ENCODE measurements at places on chromosomes 1 and 21.

GRCh38 chr1:162823771-162824525, 33.4 kb downstream of the HSD17B7 start:
- DNase-seq, result no peak

GRCh38 chr21:15390049-15390448, 325.2 kb upstream of the NRIP1 start:
- no peak for DNase-seq

GRCh38 chr1:38990386-38990737, 714 bp upstream of the AKIRIN1 start:
- DNase-seq, result no peak

GRCh38 chr1:200233393-200233792, 176.4 kb downstream of the ZNF281 start:
- no peak for DNase-seq

GRCh38 chr1:29117381-29117780, 6.3 kb downstream of the TMEM200B start:
- no peak for DNase-seq

DNA sequence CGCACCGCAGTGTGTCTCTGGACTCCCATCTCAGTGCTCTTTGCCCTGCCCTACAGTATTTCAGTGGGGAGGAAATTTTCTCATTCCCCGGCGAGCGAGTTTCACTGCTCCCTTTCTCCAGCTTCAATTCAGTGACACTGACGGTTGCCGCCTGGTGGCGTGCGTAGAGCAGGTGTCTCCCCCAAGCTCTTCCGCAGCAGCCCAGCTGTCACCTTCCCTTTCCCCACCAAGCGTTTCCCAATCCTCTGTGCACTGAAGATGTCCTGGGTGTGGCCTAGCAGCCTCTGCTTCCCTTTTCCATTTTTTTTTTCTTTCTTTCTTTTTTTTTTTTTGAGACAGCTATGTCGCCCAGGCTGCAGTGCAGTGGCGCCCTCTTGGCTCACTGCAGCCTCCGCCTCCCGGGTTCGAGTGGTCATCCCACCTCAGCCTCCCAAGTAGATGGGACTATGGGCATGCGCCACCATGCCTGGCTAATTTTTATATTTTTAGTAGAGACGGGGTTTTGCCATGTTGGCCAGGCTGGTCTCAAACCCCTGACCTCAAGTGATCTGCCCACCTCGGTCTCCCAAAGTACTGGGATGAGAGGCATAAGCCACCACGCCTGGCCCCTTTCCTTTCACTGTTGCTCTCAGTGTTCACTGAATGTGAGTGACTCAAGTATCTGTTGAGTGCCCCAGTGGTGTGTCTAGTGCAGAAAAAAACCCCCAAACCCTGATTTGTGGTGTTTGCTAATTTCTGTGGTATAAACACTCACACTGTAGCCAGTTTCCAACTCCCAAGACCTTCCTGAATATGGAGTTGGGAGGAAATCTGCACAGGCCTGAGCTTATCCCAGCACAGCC, 30.1 kb downstream of the TNFRSF1B start:
- DNase-seq, result no peak

GRCh38 chr1:198497326-198498102, 43.0 kb downstream of the ATP6V1G3 start:
- no peak for DNase-seq

GRCh38 chr1:197130677-197131304, 15.7 kb downstream of the ASPM start:
- no peak for DNase-seq

- peak; percentile 9 for DNase-seq
Observed at GRCh38 chr21:15552914-15553494, 176.8 kb upstream of the USP25 start.

DNA sequence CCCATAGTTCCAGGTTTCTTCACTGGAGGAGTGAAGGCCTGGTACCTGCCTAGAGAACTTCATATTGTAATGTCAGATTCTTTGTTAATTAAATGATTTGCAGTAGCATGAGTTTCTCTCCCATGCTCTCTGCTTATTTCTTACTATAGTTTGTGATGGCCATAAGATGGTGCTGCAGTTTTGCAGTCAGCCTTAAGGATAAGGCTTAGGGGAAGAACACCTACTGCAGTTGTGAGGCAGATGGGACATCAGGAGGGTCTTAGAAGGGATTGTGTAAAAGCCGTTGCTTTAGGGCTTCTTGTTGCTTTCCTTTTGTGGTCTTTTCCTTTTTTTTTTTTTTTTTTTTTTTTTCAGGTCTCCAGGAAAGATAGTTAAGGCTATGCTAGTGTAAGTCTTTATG, 61.8 kb downstream of the MACF1 start:
- no peak for DNase-seq

DNA sequence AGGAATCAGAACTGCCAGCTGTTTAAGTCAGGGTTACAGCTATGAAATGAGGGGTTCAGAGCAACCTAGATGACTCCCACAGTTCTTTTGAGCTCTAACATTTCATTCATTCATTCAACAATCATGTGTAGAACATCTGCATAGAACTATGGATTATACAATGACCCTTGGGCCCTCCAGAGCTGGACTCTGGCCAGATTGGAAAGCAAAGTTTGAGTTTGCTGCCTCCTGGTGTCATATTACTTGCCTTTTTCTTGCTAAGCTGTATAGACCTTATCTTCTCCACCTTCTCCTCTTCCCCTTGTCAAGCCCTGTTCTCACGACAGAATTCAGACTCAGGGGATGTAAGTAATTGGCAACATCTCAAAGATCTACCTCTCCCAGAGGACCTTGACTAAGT, 4.0 kb downstream of the CASQ2 start:
- peak; percentile 20 for DNase-seq

DNA sequence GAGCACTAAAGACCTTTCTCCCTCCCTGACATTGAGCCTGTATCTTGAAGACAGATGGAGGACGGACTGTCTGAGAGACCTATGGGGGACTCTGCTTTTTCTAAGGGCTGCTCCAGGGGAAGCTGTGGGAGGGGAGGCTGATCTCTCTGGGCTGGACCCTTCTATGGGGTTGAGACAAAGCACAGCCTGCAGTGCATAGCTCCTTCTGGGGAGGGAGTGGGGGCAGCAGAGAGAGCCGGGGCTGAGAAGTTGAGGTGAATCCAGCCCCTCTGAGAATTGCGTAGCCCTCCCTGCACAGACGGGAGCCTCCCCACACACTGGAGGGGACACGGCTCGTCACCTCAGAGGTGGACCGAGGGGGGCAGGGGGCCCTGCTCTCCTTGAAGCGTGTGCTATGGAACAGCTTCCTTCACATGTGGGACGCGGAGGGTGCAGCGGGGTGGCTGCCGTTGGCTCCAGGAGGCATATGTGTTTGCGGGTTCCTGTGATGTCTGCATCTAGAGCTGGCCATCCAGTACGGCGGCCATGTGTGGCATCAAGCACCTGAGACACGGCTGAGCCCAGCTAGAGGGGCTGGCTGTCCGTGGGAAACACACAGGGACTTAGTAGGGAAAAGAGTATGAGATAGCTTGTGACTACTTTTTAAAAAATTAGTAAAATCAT, 299.1 kb downstream of the CAMTA1 start:
- no peak for DNase-seq

- no peak for DNase-seq
Observed at GRCh38 chr21:42221581-42222345, 2.8 kb downstream of the ABCG1 start.

DNA sequence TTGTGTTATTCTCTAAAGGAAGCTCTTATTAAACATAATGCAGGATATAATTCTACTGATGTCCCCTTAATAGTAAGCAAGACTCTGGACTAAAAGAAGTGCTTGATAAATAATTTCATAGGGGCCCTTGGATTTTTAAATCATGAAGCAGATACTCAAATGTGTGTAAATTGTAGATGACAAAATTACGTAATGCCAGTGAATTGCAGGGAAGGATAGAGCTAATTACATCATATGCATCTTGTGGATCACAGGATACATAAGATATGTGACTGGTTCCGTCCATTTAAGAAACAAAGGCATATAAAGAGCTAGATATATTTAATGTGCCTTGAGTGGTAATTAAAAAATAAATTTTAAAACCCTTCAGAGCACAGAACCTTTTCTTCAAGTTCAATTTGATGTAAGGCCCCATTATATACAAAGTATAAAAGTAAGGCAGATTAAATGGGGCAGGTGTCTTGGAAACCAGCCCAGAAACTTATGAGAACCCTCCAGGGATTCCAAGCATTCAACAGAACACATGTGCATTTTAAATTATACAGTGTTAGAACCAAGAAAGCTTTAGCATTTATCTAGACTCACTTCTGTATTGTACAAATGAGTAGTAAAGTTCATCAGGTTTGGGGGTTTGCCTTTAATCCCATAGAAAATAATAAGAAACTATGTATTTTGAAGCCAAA, 190.4 kb downstream of the NCAM2 start:
- DNase-seq, result no peak

GRCh38 chr1:6805004-6805416, 19.8 kb downstream of the CAMTA1 start:
- DNase-seq, result no peak

- DNase-seq, result no peak
Observed at GRCh38 chr1:109586055-109586454, 33.4 kb downstream of the GNAT2 start.

DNA sequence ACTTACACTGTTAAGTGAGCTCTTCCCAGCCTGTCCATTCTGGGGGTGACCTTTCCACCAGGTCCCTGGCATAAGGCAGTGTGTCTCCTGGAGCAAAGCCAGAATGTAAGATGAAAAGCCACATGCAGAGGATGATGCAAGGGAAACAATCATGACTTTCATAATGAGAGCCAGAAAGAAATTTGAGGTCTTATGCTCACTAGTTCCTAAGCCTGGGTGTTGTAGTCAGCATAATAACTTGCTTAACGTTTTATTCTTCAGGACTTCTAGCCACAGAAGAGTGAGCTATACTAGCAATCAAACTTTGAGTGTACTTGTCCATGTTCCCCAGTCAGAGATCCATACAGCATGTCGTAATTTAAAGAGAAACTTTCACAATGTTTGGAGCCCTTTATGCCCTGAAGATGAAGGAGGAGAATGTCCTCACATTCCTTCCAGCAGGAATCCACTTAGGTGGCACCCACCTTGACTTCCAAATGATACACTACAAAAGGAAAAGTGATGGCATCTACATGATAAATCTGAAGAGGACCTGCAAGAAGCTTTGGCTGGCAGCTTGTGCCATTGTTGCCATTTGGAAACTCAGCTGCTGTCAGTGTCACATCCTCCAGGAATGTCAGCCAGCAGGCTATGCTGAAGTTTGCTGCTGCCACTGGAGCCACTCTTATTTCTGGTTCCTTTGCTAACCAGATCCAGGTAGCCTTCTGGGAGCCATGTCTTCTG, 60.5 kb upstream of the FOXD3 start:
- DNase-seq, result no peak

DNA sequence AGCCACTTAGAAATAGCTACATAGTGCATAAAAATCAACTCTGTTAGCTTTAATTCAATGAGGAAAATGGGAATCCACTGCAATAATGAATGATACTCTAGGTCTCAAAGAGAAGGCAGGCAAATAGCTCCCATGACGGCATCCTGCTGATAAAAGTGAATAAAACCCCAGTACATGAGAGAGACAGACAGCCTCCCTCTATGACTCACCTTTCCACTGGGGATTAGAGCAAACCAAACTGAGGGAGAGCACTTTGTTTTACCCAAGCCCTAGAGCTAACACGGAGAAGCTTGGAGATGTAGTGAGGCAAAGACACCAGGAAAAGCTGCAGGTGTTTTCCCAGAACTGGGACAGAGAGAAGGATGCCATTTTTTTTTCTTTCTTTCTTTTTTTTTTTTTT, 621.9 kb downstream of the LRRIQ3 start:
- DNase-seq, result no peak

DNA sequence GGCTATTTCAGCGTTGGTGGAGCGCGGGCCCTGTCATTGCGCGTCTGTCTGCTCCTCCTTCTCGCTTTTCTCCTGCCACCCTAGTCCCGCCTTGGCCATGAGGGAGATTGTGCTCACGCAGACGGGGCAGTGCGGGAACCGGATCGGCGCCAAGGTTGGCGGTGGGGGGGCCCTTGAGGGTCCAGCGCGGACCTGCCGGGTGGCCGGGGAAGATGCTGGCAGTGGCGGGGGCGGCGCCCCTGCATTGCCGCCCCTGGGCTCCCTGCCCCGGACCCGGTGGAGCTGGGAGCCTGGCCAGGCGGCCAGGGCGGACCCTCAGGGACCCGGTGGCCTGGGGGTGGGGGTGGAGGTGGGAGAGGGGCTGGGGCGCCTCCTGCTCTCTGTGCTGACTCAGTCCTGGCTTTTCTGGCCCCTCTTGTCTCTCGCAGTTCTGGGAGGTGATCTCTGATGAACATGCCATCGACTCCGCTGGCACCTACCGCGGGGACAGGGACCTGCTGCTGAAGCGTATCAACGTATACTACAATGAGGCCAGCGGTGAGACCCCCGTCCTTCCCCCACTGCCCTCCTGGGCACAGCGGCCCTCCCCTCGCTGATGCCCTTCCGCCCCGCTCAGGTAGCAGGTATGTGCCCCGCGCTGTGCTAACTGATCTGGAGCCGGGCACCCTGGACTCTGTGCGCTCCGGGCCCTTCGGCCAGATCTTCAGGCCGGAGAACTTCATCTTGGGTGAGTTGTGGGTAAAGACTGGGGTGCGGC, 58.3 kb upstream of the MAP1LC3C start:
- DNase-seq, result no peak

DNA sequence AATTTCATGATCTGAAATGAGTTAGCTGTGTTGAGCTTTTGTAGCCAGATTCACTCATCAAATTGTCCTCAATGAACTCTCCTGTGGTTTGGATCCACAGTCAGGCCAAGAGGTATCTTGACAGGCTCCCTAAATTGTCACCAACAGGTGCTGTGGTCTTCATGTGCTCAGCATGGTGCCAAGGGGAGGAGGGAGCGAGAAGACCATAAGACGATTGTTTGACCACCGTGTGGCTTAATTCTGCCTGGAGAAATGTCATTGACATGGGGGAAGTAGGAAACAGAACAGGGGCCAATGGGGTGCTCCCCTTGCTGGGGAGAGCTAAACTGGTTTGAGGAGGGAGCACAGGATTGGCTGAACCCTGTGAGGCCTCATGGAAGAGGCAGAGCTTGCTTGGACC, 219.3 kb downstream of the KCNJ6 start:
- DNase-seq, result no peak

Data from HS-5 (cell line).